ENCODE measurements at places on chromosomes 16 and 17. TPM values are rescaled to one million over a fixed set of nuclear protein-coding genes. Genes with fewer than 3 reads are reported as not detected.

DNA sequence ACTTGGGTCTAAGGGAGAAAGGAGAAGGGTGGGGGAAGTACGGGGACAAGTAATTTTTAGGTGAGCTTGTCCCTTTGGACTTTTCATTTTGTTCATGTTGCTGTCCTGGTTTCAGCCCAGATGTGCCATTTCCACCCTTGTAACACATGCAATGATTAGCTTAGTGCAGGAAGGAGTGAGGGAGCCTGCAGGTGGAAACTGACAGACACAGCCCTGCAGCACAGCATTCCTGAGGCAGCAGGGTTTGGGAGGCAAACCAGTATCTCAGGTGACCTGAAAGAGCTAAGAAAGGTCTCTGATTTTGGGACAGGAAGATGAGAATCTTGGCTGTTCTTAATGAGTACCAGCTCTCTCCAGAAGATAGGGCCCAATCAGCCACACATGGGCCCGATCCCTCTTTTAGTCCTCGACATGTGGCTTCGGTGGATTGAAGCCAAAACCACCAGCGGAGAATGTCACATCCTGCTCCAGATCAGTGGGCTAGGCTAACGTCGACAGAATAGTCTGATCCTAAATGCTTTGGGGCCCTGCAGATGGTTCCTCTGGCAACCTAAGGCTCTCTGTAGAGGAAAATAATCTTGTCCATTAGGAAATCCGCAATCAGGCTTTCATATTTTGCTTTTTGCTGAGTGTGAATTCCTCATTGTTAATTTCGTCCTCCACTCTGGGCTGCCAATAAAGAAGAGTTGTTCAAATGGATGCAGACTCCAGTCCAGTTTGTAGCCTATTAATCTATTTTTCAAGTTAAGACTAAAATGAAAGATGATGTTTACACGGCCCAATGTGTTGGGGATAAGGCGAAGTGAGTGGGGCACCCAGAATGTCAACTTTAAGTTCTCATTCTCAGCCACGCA lies 3.8 kb upstream of the RNF157 start:
- H3K4me1 ChIP-seq: peaks cover 14% of the 10 kb centered on the region
- no peak overlapping the region for H3K4me3 ChIP-seq
- no peak for DNase-seq

DNA sequence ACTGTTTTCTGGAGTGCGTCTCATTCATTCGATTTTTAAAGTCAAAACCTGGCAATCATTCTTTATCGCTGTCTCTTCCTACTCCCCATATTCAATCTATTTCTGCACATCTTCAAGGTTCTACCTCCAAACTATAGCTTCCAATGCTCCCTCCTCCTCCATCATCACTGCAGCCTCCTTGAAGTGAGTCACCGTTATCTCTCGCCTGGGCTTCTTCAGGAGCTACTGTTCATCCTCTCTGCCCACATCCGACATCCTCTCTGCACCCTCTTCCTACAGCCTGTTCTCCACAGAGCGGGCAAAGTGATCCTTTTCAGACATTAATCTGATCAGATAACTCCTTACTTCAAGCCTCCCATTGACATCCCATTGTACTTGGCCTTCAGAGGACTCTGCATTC lies 144.2 kb upstream of the DNAH9 start:
- H3K27me3 ChIP-seq: no peaks in the 10 kb centered on the region
- no peak for DNase-seq
- H3K36me3 ChIP-seq: no peaks in the 10 kb centered on the region
- H3K4me1 ChIP-seq: no peaks in the 10 kb centered on the region

DNA sequence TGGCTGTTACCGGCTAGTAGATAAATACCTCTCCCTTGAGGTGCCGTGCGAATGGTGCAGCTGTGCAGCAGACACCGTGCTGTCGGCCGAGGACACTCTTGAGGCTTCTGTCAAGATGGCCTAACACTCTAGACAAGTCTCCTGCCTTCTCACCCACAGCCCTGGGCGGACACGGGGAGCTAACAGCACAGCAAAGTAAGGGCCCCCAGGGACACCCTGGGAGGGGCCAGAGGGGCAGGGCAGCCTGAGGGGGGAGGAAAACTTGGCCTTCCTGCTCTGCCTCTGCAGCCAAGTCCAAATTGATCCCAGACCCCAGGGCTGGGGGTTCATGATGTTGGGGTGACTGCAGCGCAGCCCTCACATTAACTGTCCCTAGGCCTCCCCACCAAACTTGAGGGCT lies 210.2 kb downstream of the RPTOR start:
- no peak for DNase-seq
- H3K36me3 ChIP-seq: peaks cover 3% of the 10 kb centered on the region
- peaks cover 10% of the 10 kb centered on the region for H3K4me1 ChIP-seq
- H3K27ac ChIP-seq: no peak overlapping the region
- no peaks in the 10 kb centered on the region for H3K27me3 ChIP-seq

ZPBP2 gene
- not detected for total RNA-seq

- no peak for DNase-seq
- no peak overlapping the region for H3K4me3 ChIP-seq
- H3K36me3 ChIP-seq: no peaks in the 10 kb centered on the region
- peaks cover 28% of the 10 kb centered on the region for H3K4me1 ChIP-seq
- no peak overlapping the region for H3K27ac ChIP-seq
- H3K27me3 ChIP-seq: no peaks in the 10 kb centered on the region
Observed at GRCh38 chr16:29903590-29903989, 3.3 kb downstream of the ASPHD1 start.

METTL9 gene
- 57.1 TPM for total RNA-seq

SRCIN1 gene
- 11.1 TPM for total RNA-seq

DNA sequence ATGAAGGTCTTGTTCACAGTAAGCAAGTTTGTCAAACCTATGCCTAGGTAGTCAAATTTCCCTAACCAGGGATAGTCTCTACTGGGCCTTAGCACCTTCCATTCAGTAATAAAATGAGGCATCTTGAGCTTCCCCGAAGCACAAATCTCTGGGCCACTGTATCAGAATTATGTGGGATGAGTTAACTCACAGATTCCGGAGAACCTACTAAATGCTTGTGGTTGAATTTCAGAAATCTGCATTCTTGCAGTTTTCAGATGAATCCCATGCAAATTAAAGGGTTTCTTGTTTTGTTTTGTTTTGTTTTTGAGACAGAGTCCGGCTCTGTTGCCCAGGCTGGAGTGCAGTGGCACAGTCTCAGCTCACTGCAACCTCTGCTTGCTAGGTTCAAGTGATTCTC lies 478.8 kb upstream of the HSBP1 start:
- H3K27ac ChIP-seq: no peak overlapping the region
- DNase-seq: no peak
- H3K36me3 ChIP-seq: no peaks in the 10 kb centered on the region
- H3K27me3 ChIP-seq: no peaks in the 10 kb centered on the region

RAB11FIP4 gene
- 21.4 TPM for total RNA-seq

DNA sequence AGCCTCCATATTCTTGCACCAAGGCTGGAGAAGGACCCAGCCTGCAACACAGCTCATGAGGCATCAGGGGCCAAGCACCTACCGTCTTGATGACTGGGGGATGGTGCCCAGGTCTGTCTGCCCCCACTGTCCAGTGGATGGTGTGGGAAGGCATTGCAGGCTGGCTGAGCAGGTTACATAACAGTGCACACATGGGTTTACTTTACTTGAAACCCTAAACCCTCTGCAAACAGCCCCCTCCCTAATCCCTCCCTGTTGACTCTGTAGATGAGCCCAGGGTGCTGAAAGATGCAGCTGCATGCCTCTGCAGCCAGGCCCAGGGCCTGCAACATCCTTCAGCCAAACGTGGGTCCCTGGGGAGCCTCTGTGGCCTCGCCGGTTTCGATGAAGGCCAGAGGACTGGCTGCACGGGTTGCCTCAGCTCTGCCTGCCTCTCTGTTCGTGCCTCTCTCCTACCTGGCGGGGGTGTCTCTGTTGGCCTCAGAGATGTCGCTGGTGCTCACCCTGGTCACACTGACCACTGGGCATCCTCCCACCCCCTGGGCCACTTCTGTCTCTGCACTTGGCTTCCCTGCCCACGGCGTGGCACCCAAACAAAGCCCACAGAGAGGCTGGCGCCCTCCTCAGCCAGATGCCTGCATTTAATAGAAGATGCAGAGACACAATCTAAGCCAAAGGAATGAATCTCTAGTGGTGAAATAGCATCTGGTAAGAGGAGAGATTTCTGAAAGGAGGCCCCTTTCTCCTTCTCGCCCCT lies 95.1 kb downstream of the METRNL start:
- H3K4me3 ChIP-seq: no peak overlapping the region
- H3K27me3 ChIP-seq: no peaks in the 10 kb centered on the region
- no peaks in the 10 kb centered on the region for H3K4me1 ChIP-seq
- no peak for DNase-seq

HASPIN gene
- 1.7 TPM for total RNA-seq

- DNase-seq: no peak
- no peak overlapping the region for H3K4me3 ChIP-seq
- no peaks in the 10 kb centered on the region for H3K27me3 ChIP-seq
- H3K27ac ChIP-seq: no peak overlapping the region
Observed at GRCh38 chr16:53913099-53913870, 209.3 kb downstream of the FTO start.

DNA sequence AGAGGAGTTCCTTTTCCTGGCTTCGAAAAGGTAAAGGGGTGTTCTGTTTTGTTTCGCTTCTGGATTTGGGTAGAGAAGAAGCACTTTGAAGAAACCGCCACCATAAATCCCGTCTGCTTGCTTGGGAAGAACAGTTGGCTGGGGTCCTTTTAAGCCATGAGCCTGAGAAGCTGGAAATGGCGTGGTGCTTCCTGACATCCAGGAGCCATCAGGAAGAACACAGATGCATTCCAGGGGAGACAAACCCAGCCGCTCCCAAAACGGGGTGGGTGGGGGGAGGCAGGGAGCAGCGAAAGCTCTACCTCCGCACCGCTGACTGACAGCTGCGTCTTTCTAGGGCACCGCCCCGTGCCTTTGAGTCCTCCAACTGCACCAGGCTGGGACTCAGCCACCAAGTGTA lies 91.6 kb downstream of the ZDHHC7 start:
- no peak for DNase-seq
- H3K4me1 ChIP-seq: peaks cover 6% of the 10 kb centered on the region
- no peaks in the 10 kb centered on the region for H3K36me3 ChIP-seq
- no peak overlapping the region for H3K4me3 ChIP-seq
- no peak overlapping the region for H3K27ac ChIP-seq
